Lower lobe of right lung (tissue), 2 donors: ENCODE measurements at places on chromosomes 6 and 20. TPM values are rescaled to one million over a fixed set of nuclear protein-coding genes. Genes with fewer than 3 reads are reported as not detected.

The OOEP gene
- not detected for total RNA-seq

The RIMS1 gene
- total RNA-seq: 3.8 TPM

The OR2J3 gene
- not detected for total RNA-seq

DNA sequence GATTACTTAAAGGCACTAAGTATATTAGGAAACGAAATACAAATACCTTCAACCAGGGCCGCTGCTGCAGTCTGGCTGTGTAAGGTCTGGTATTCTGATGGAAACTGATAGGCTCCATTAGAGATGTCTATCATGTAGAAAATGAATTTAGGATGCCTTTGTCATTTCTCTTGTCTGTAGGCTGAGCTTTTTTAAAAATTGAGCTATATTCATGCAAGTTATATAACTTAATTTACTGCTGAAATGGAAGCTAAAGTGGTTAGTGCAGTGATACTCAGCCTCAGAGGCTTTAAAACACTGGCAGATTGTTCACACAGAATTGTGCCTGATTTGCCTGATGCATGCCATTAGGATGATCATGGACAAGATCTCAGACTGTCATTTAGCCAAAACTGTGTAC, 286.2 kb upstream of the QKI start:
- no peaks in the 10 kb centered on the region for H3K4me1 ChIP-seq
- DNase-seq: no peak
- H3K27ac ChIP-seq: no peak overlapping the region
- no peaks in the 10 kb centered on the region for H3K27me3 ChIP-seq
- no peaks in the 10 kb centered on the region for H3K36me3 ChIP-seq

DNA sequence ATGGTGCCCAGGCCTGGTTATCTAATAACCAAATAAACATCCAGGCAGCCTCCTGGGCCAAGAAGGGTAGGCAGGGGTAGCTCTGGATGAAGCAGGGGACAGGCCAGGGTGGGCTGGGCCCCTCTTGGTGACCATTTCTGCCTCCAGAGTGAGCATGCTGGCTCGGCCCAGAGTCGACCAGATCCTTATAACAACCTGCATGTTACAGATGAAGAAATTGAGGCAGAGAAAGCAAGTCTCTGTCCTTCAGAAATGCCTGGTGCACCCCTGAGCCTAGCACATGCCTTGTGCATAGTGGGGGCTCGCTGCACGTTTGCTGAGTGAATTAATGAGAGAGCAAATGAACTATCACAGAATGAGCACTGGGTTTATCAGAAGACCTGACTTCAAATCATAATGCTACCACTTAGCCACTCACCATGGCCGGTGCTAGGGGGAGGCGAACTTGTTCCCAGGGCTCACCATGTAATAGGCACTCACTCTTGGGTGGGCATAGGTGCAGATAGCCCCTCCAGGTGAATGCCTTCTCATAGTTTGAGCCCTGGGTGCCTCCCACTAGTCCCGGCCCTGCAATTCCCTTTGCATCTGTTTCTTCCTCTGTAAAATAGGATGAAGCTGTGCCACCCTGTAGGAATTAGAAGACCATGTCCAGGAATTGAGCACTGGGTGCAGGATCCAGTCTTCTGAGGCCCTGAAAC, 3.8 kb upstream of the APCDD1L start:
- H3K27me3 ChIP-seq: peaks cover 13% of the 10 kb centered on the region
- no peak overlapping the region for H3K4me3 ChIP-seq
- DNase-seq: no peak

GRCh38 chr6:125794342-125795137, 3.8 kb downstream of the NCOA7 start:
- H3K4me3 ChIP-seq: no peak overlapping the region
- peaks cover 63% of the 10 kb centered on the region for H3K4me1 ChIP-seq
- H3K27me3 ChIP-seq: no peaks in the 10 kb centered on the region
- no peaks in the 10 kb centered on the region for H3K36me3 ChIP-seq
- H3K27ac ChIP-seq: no peak overlapping the region
